ENCODE measurements at places on chromosomes 2 and 18.
A peak's percentile ranks its signal among the peaks of the same experiment; 100 is the strongest.

GRCh38 chr2:207995887-207996286, 29.4 kb downstream of the PLEKHM3 start:
- no peak for DNase-seq

DNA sequence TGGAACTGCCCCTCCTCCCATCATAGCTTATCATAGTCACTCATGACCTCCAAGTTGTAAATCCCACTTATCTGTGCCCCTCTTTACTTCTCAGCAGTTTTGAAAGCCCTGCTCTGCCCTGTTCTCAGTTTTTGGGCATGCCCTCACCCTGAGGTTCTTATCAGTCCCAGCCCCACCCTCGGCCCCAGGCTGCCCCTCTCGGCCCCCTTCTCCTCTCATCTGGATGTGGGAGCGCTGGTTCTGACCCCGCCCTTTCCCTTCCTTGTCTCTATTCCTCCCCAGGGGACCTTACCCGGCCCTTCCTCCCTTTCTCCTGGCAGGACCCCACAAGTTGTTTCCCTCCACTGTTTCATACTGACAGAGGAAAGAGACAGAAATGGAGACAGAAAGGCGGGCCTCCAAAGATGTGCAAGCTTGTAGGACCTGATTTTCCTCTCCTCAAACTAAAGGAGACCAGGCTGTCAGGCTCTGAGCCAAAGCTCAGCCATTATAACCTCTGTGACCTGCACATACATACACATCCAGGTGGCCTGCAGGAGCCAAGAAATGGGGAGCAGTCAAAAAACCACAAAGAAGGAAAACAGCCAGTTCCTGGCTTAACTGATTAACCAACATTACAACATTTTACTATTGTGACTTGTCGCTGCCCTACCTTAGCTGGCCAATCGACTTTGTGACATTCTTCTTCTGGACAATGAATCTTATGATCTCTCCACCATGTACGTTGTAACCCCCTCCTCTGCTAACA, 171.0 kb upstream of the HS6ST1 start:
- DNase-seq, result peak; percentile 21

DNA sequence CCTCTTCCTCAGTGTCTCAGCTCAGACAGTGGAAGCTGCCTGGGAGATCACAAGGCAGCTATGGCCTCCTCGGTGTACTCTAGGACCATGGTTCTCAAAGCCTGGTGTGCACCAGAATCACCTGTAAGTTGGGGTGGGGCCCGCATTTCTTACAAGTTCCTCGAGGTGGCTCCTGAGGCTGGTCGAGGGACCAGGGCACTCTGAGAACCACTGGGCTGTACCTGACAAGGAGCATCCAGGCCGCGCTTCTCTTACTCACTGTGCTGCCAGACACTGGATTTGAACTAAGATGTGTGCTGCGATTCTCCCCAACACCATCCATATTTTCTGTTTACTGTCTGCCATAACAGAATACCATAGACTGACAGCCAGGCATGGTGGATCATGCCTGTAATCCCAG, 59.5 kb downstream of the DIPK1C start:
- no peak for DNase-seq

DNA sequence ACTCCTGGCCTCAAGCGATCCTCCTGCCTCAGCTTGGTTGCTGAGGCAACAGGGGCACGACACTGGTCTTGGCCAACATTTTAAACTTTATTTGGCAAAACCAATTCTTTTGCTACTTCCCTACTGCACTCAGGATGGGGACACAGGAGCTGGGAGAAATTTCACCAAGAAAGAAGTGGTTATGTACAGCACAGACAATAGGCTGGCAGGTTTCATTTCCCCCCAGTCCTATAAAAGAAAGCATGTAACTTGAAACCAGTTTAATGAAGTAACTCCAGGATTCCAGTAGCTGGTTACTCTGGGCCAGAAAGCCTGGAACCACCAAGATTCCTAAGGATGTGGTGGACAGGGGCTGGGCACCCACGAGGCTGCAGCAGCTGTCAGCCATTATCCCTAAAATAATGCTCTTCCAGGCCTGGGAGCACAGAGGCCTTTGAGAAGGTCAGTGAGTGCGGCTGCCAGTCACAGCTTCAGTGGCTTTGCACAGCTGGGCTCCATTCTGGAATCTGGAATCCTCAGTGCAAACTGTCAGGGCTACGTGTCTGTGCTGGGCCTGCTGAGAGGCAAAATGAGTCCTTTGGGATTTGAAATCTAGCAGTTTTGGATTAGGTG, 142.3 kb upstream of the ITGA6 start:
- DNase-seq, result peak; percentile 57

DNA sequence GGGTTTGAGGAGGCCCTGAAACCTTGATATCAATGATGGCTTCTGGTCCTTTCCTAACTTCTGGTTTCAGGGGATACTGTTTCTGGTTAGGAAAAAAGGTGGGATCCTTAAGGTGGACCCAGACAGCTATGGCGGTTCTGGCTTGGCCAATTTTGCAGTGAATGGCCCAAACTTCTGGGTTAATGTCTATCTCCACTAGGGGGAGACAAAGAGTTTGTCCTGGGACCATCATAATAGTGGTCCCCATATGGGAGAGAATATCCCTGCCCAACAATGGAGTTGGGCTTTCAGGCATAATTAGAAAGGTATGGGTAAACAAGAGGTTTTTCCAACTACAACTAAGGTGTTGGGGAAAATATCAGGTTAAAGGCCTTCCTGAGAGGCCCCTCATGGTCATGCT, 273.5 kb downstream of the CALCRL start:
- DNase-seq, result no peak

GRCh38 chr2:197596766-197597165, 78.6 kb downstream of the RFTN2 start:
- no peak for DNase-seq

- no peak for DNase-seq
Measured at GRCh38 chr18:48794251-48794970, 156.4 kb downstream of the SMAD7 start.

GRCh38 chr18:48007955-48008701, 77.7 kb upstream of the SMAD2 start:
- DNase-seq, result peak; percentile 86

DNA sequence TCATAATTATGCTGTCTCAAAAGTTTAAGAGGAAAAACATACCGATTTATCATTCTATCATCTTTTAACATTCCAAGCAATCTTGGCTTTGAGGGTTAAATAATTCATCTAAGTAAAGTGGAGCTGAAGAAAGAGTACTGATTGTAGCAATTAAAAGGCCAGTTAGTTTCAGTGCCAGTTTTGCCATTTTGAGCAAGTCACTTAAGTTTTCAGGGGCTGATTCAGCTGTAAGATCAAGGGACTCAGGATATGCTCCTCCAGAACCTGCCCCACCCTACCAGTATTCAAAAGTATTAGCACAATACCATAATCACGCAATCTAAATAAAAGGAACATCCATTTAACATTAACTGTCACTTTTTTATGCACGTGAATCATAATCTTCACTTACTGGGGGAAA, 1.9 kb downstream of the SS18 start:
- peak; percentile 14 for DNase-seq

- no peak for DNase-seq
Measured at GRCh38 chr18:72833471-72833870, 34.3 kb downstream of the NETO1 start.

DNA sequence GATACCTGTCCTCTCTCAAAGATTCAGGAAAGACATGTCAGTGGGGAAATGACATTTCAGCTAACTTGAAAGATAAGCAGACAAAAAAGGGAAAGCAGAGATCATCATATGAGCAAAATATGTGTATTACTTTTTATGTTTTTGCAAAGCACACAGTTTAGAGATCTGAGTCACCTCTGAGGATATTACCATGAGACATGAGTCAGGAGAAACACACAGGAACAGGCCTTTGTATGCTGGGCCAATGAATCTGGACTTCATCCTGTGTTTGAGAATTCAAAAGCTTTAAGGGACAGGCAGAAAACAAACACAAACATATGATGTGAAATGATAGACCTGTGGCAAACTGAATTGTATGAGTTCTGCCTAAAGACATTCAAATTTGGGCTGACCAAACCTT, 306.0 kb upstream of the EPC2 start:
- no peak for DNase-seq

GRCh38 chr2:220764171-220764570, 807.9 kb downstream of the EPHA4 start:
- DNase-seq, result no peak

DNA sequence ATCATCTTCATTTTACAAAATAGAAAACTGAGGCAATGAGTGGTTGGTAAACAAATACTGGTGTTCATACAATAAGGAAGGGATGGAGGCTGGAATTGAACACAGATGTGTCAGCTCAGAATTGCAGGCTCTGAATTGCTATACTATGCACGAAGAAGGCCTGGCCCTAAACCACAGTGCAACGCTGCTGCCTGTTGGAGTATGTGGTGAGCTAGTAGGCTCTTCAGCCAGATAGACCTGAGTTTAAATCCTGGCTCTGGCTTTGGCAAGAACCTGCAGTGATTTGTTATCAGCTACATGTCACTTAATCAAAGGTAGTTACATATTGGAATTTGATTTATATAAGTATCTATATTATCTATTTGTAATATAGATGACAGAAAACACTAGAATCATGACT, 1602.4 kb upstream of the CELF4 start:
- DNase-seq, result no peak

GRCh38 chr2:120972286-120972685, 236.6 kb downstream of the GLI2 start:
- DNase-seq, result no peak

- DNase-seq, result no peak
Measured at GRCh38 chr18:10201659-10202058, 252.8 kb upstream of the APCDD1 start.

DNA sequence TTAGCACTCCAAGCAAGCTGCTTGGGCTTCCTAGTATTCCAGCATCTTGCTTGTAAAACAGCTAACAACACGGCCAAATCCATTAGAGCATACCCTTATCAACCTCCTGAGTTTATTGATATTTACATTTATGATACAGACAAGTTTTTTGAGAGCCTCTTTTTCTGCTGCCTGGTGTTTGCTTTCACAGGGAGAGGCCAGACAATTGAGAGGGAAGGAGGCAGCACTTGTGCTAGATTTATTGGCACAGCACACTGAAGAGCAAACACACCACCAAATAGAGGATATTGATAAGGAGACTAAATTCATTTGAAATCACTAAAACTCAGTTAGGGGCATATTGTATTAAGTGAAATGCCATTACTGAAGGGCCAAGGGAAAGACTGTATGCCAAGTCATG, 1142.3 kb upstream of the FANCL start:
- no peak for DNase-seq

GRCh38 chr2:69801745-69802290, 27.6 kb upstream of the GMCL1 start:
- DNase-seq, result no peak

DNA sequence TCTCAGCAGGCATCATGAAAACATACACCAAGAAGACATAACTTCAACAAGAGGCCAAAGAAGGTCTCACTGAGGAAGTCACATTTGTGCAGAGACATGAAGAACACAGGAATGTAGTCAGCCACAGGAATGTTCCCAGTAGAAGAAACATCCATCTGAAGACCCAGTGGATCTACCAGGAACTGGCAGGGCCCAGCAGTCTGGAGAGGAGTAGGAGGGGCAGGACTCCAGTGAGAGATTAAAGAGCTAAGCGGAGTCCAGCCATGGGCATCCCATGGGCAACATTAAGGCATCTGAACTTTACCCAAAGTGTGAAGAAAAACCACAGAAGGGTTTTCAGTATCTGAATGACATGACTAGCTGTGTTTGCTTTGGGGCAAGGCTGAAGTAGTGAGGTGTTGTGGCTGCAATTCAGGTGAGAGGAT, 103.1 kb downstream of the UPP2 start:
- DNase-seq, result no peak

DNA sequence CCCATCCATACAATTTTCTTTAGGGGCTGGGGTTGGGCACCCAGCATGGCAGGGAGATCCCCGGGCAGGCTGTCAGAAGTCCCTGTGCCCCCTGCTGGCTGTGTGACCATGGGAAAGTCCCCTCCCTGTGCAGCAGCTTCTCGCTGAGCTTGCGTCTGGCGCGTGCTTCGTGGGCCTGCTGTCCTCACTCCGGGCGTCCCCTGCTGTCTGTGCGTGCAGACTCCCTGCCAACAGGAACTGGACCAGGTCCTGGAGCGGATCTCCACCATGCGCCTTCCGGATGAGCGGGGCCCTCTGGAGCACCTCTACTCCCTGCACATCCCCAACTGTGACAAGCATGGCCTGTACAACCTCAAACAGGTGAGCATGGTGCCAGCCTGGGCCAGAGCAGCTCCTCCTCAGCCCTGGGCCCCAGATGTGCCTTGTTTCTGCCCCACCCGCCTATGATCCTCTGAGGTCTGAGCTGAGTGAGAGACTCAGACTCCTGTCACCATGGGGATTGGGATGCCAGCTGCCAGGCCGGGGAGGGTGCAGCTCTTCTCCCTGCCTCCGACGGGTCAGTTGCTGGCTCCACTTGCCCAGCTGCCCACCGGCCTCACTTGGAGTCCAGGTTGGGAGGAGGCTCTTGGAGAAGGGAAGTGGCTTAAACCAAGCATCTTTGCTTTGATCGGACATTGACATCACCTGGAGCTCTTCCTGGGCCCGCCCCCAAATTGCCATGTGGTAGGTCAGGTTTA, 28.6 kb downstream of the IGFBP2 start:
- no peak for DNase-seq

DNA sequence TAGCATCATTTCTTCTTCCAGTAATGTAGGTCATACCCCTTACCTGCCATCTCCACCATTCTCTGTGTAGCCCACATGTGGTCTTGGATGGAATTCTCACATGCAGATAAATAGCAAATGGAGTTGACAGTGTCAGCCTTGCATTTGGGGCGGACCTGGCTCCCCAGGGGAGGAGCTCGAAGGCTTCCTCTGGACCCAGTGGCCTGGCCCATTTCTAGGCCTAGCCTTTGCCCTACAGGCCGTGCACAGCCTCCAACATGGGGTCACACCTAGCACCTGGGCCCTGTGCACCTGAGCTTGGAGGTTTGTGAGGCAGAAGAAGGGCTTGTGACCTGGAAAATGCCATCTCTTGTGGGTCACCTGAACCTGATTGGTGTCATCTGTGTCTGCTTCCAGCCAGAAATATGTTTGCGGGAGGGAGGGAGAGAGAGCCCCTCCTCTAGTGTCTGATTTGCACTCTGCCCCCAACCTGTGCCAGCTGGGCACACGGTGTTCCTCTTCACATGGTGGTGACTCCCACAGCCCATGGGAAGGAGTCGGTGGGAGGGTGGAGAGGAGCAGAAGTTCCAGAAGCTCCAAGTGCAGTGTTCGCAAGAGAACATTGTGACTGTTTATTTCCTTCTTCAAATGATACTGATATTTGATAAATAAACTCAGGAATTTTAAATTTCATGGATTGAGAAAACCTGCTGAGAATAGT, 33.0 kb downstream of the ITGB1BP1 start:
- DNase-seq, result no peak

DNA sequence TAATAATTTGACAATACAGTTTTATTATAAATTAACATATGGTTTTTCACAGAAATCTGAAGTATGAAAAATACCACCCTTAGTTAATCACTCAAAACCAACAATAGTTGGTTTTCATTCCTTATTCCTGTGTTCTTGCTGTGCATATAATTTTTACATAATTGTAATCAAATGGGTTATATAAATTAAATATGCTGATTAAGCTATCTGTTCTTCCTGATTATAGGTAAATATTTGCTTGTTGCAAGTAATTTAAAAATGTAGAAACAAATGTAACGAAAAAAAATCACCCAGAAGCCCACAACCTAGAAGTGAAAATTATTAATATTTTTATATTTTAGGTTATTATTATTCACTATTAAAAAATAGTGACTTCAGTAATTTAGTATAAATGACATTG, 98.3 kb downstream of the ZNF804A start:
- no peak for DNase-seq

Data from cardiac muscle cell (in vitro differentiated cells and primary cell).